ENCODE measurements at places on chromosomes 16 and 17.

DNA sequence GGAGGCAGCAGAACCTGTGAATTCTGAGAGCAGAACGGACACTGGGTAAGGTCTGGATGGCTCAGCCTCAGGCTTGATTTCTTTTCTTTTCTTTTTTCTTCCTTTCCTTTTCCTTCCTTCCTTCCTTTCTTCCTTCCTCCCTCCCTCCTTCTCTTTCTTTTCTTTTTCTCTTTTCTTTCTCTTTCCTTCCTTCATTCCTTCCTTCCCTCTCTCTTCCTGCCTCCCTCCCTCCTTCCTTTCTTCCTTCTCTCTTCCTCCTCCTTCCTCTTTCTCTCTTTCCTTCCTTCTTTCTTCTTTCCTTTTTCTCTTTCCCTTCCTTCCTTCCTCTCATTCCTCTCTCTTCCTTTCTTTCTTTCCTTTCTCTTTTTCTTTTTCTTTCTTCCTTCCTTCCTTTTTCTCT is 38.0 kb downstream of the OR3A1 start:
- no peak for DNase-seq

- DNase-seq: no peak
Measured at GRCh38 chr16:81808933-81809480, 29.9 kb downstream of the PLCG2 start.

DNA sequence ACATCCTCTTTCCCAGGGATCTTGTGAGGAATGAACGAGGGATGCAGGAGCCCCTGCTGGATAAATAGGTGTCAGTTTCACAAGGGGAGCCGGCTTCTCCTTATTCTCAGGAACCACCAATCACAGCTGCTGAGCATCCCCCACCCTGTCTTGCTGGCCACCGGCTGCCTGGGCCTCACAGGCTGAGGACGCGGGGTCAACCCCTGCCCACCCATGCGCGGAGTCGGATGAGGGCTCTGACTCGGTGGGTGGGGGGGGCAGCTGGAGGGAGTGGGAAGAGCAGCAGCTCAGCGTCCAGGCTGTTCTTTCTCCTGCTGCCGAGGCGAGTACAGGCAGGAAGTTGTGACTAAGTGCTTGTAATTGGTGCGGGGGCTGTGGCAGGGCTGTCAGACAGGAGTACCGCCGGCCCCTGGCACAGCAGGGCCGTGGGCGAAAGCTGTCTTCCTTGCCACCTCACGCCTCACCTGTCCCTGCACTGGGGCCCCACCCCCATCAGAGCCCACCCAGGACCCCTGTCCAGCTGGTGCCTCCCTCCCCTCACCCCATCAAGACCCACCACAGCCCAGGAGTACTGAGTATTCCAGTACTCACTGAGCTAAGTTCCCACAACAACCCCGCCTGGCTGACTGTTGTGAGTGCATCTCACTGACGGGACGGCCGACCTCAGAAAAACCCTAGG is 11.0 kb upstream of the DPEP1 start:
- DNase-seq: peak; percentile 80

- no peak for DNase-seq
Measured at GRCh38 chr16:14017886-14018285, 53.2 kb upstream of the MRTFB start.

DNA sequence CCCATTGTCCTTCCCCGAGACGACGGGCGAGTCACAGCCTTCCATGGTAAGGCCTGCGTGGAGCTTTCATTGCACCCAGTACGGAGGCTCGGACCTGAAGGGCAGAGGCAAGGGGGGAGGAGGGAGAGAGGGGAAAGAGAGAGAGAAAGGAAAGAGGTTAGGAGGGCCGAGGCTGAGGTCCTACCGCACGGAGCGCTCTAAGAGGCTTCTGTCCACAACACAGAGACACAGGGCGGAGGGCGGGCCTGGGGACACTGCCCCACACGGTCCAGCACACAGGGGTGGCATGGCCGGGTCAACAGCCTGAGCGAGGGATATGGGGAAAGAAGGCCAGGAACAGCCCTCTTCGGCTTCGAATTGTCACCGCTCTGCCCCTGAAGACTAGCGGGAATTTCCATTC is 87.8 kb downstream of the ZFHX3 start:
- no peak for DNase-seq

DNA sequence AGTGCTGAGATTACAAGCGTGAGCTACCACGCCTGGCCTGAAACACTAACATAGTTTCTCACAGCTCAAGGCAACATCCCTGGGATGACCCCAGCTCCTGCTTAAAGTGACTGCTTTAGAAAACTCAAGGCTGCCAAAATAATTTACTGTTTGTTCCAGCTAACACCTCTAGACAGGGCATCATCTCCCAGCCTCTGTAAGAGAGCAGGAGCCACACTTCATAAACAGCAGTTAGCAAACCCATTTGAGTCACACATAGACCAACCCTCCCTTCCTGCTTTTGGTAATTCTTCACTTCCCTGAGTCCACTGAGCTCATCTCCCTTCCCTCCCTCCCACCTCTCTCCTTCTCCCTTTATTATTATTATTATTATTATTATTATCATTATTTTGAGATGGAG is 201.3 kb downstream of the XYLT1 start:
- no peak for DNase-seq

- DNase-seq: no peak
Measured at GRCh38 chr17:69457603-69458002, 43.1 kb downstream of the MAP2K6 start.

DNA sequence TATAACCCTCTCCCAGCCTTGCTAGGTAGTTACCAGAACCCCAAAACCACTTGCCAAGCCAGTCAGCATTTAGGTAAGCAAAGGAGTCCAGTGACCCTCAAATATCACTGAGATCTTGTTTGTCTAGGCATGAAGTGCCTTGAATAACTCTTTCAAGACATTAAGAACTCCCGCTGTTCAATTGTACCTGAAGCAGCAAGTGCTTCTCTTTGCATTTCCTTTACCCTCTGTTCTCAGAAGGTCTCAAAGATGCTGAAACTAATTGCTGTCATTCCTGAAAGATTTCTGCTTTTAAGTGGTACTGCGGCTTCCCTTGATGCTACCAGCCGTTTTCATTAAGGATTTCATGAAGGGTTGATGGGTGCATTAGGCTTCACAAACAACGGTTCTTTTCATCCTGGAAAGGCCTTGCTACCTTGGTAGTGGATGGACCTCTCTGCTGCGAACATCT is 142.7 kb downstream of the PITPNC1 start:
- no peak for DNase-seq

Data from KBM-7 (cell line).